ENCODE measurements at places on chromosomes 16 and 17.

GRCh38 chr16:65667011-65667578 is 545.2 kb upstream of the CDH11 start:
- no peak for DNase-seq

- no peak for DNase-seq
These were observed 921 bp downstream of the RND2 start for GRCh38 chr17:43025766-43026537.

- no peak for DNase-seq
These were observed 22.1 kb upstream of the MON1B start for GRCh38 chr16:77168901-77169300.

- no peak for DNase-seq
These were observed 6.6 kb downstream of the RNF112 start for GRCh38 chr17:19417611-19418010.

DNA sequence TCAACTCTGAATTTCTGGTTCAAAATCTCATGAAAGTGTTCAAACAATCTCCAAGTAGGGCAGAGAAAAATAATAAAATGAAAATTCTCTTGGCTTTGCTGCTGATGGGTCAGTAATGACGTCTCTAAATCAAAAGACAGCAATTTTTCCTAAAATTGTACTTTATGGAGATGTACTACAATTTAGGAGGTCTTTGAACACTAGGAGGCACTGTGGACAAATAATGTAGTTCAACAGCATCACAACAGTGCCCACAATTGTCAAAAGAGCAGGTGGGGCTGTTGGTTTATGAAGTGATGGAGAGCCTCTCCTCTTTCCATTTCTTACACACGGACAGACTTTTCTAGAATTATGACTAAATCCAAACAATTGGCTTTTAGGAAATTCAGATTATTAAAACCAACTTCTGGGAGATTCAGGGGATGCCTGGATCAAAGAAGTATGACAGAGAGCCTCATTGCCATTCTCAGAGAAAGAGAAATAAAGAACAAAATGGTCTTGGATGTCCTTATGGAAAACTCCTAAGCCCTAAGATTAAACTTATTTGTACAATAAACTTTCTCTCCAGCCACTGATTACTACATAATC is 23.8 kb downstream of the EZH1 start:
- DNase-seq: peak; percentile 49

DNA sequence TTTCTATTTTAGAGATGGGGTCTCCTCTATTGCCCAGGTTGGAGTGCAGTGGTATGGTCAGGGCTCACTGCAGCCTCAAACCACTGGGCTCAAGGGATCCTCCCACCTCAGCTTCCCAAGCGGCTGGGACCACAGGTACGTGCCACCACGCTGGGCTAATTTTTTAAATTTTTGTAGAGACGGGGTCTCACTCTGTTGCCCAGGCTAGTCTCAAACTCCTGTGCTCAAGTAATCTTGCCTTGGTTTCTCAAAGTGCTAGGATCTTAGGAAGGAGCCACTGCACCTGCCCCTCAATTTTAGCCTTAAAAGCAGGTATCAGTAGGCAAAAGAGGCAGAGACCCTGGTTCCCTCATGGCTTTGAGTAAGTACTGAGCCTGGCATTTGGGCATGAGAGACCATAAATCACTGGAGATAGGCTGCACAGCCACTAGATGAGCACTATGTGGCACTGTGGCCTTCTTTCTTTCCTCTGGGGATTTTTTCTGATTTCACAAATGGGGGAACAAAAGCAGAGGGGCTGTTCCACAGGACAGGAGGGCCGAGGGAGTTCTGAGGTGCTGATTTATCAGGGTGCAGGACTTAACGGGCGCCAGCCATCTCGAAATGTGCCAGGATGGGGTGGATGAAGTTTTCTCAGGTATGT is 82.2 kb downstream of the PLXDC1 start:
- peak; percentile 43 for DNase-seq

DNA sequence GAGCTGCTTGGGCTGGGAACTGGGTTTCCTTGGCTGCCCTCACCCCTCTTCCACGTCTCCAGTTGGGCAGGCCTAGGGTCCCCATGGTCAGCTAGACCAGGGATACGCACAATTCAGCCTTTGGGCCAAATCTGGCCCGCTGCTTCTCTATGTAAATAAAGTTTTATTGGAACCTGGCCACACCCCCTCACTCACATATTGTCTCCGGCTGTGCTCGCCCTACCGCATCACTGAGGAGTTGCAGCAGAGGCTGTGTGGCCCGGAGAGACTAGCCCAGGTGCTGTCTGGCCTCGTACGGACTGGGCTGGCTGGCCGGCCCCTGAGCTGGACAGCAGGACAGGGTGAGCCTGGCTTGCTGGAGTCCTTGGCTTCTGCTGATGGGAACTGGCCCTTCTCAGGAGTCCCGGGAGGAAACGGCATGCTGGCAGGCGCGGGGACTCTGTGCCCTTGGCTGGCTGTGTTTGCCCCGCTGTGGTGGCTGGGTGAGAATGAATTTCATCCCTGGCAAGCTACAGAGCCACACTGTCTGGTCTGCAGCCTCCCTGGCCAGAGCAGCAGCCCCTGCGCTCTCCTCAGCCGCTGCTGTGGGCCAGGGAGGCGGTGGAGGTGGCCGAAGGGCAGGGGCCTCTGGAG is 82.0 kb downstream of the ENGASE start:
- DNase-seq: no peak

- no peak for DNase-seq
These were observed 594.4 kb downstream of the TOX3 start for GRCh38 chr16:51952500-51952899.

DNA sequence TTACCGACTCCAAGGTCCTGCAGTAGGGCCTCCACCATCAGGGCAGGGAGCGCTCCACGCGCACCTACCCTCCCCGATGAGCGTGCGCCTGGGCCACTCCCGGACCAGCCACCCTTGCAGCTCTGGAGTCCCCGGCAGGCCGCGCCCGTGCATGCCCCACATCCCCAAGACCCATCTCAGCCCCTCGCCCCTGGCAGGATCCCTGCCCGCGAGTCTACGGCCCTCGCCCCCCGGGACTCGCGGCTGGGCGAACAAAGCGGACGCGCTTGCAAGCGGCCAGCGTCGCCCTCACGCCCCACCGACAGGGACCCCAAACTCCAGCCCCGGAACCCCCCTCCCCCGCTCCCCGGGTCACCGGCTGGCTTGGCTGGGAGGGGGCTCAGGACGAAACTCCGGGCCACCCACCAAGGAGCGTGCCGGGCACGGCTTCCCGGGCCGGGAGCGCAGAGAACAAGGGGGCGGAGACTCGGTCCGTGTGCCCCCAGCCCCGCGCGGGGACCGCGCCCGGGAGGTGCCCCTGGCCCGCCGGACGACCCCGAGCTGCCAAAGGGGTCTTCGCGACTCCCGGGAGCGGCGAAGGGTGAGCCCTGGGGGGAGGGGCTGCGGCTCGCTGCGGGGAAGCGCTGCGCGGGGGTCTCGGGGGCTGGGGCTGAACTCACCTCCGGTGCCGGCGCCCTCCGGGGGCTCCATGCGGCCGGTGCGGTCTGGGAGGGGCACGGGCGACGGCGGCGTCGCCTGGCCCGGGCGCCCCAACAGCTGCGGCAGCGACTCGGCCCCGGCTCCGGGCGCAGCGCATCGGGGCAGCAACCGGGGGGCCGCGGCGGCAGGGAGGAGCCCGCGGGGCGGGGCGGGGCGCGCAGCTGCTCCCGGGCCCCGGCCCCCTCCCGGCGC is at the start of gene DBNDD1:
Gene DBNDD1 (minus strand): TSS at position 805 of the 891 bp plus-strand sequence. CDS start 115 bp downstream, at position 690.
- no peak for DNase-seq

- DNase-seq: no peak
These were observed 4.2 kb downstream of the NF1 start for GRCh38 chr17:31099016-31099415.

GRCh38 chr17:35799942-35800341 is 4.5 kb upstream of the MMP28 start:
- no peak for DNase-seq

DNA sequence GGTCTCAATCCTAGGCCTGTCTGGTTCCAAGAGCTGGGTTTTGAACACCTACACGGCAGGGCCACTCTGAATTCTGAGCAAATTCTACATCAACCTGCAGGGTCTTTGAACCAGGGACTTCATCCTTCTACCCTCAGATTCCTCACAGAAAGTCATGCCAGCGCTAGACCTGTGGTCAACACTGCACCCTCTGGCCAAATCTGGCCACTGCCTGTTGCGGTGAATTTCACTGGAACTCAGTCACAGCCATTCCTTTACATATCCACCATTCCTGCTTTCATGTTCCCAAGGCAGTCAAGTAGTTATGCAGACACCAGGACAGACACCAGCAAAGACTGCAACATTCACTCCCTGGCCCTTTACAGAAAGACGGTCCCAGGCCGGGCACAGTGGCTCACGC is 144.6 kb downstream of the C16orf95 start:
- no peak for DNase-seq

GRCh38 chr16:57590654-57591085 is 37.8 kb upstream of the ADGRG1 start:
- no peak for DNase-seq

- DNase-seq: no peak
These were observed 683.5 kb downstream of the MAF start for GRCh38 chr16:78916928-78917545.

- DNase-seq: no peak
These were observed 21.9 kb downstream of the SLC7A5 start for GRCh38 chr16:87847467-87847784.

DNA sequence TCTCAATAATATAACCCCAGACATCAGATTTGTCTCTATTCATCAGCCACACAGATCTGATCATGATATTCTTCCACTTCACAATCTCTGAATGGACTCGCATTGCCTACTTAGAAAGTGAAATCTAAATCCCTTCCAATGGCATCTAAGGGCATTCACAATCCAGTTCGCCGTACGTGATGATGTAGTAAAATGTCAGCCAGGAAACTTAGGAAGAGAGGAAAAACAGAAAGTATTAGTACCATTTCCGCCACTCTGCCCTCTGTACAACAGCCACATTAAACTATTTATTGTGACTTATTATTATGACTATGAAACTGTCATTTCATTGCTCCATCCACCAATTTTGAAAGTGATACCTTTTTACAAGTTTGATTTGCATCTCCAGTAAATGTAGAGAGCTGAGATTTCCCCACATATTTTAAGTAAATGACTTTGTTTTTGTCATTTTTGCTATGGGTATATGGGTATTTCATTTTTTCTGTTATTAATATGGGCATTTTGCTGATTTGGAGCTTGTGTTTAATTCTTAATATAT is 69.4 kb upstream of the SMIM36 start:
- DNase-seq: no peak

- DNase-seq: no peak
These were observed 11.9 kb downstream of the TBX2 start for GRCh38 chr17:61411261-61412142.

DNA sequence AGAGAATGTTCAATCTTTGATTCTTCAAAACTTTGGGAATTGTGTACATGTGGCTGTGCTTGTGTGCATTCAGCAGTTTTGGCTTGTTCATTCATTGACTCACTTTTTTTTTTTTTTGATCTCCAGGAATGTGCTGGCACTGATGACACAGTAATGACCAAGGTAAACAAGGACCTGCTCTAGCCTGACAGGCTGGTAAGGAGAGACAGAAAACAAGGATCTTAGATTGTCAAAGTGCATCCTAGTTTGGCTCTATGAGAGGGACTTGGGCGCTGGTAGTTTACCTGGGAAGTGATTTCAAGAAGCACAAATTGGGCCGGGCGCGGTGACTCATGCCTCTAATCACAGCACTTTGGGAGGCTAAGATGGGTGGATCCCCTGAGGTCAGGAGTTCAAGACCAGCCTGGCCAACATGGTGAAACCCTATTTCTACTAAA is 233.1 kb upstream of the WSCD1 start:
- no peak for DNase-seq

GRCh38 chr17:80790021-80790765 is 201.4 kb upstream of the CHMP6 start:
- DNase-seq: peak; percentile 46

GRCh38 chr17:34760931-34761495 is 181.6 kb downstream of the TMEM132E start:
- DNase-seq: no peak

- no peak for DNase-seq
These were observed 219.4 kb upstream of the CIBAR2 start for GRCh38 chr16:85331688-85332087.

DNA sequence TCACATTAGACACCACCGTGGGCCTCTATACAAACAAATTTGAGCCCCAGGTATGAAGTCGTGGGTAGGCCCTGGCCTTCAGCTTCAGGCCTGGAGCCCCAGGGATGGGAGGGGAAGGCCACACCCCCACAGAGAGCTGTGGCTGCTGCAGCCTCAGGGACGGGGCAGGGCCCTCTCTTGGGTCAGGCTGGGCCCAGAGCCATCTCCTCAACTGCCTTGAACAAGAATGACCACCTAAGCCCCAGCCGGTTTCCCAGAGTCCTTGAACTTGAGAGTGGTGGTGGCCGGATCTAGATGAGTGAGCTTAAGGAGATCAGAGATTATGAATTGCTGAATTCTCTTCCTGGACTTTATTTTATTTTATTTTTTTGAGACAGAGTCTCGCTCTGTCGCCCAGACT is 18.6 kb downstream of the SCNN1B start:
- no peak for DNase-seq

DNA sequence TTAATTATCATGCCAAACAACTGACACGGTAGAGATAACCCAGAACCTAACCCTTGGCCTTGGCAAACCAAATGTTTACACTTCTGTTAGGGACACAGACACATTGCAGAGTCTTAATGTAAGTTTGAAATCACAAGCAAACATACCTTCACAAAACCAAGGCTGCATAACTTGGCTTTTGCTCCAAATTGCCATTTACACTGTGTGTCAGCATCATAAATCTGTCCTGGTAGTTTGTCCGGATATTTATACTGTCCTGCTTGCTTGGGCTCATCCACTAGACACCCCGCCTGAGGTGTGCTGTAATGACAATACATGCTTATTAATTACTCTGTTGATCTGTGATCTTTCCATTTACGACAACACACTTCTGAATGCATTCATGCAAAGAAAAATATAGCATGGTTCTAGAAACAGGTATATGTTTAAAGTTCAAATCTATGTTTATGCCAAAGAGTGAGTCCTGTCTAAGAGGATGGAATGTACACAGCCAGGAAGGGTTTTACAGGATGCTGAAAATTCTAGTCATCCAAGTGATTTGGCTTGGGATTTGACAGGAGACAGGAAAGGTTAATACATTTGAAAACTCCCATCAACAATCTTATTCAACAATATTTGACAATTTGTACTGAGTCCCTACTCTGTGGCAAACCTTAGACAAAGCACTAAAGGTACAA is 81.1 kb downstream of the ADAMTS18 start:
- DNase-seq: no peak

GRCh38 chr16:89052191-89052889 is 41.3 kb upstream of the ACSF3 start:
- DNase-seq: no peak

DNA sequence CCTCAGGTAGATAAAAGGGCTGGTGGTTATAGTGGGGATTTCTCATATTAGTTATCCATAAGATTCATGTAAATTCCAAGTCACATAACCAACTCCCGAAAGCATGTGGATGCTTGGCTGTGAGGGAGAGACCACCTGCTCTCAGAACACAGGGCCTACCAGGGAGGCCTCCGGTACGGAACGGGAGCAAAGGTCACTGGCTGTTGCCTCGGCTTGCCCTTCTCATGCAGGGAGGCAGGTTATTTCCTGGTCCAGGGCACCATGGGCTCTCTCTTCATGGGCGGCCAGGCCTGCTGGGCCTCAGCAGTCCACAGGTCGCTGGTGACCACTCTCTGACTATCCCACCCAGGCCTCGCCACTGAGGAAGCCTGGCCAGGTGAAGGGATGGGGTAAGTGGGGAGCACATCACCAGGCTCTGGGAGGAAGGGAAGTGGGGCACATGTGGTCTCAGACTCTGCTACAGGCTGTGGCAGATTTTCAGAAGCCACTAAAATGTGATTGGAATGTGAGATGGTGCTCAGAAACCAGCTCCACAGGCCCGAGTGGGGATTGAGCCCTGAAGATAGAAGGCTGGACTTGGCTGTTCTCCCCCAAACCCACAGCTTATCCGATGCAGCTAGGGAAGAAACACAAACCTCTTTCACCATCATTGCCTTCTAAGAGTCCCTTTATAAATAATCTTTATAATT is 45.4 kb downstream of the HNF1B start:
- DNase-seq: no peak

Measured in GM18507 (cell line).